ENCODE measurements at places on chromosomes 13 and 19.

DNA sequence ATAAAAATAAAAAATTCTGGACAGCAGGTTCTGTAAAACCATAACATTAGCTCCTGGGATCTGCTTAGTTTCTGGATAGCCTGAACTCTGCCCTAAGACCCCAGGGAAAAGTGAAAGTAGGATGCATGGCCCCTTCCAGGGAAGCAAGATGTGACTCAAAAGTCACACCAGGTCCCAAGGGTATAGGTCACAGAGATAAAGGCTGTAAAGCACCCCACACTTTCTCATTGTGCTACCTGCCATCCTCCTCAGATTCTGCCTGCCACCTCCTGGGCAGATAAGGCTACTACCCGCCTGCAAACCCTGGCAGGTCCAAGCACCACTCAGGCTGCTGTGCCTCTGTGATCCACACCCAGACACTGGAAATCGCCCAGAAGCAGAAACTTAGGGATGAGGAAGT, 20.6 kb downstream of the FFAR2 start:
- DNase-seq = peak; percentile 17

GRCh38 chr13:36354842-36355623, 8.8 kb upstream of the SPART start:
- no peak for DNase-seq

DNA sequence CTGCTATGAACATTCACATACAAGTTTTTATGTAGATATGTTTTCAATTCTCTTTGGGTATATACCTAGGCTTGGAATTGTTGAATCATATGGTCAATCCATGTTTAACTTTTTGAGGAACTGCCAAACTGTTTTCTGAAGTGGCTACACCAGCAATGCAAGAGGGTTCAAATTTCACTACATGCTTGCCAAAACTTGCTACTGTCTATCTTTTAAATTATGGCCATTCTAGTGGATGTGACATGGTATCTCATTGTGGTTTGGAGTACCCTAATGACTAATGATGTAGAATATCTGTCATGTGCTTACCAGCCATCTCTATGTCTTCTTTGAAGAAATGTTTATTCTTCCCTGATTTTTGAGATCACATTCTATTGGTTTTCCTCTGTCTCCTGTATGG, 860.3 kb downstream of the DIAPH3 start:
- no peak for DNase-seq

- DNase-seq = no peak
Measured at GRCh38 chr19:35793381-35794165, 18.2 kb downstream of the ARHGAP33 start.

DNA sequence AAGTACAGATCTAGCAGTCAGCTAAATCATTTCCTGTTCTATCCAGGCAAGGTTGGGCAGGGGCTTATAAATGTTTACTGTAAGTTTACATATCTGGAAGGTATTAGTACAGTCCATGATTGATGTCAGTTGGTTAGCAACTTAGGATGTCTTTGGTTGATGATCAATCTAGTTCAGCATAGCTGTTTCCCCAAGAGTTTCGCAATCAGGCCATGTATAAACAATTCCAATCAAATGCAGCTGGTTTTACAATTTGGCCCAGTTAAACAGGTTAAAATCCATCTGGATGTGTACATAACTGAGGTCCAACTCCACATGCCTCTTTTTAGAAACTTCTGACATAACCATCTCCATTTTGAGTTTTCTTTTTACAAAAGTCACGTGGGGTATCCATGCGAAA, 6.9 kb downstream of the ZNF221 start:
- no peak for DNase-seq

GRCh38 chr19:15436012-15436825, 13.5 kb downstream of the WIZ start:
- no peak for DNase-seq
